ENCODE measurements at places on chromosomes 5 and 9.

DNA sequence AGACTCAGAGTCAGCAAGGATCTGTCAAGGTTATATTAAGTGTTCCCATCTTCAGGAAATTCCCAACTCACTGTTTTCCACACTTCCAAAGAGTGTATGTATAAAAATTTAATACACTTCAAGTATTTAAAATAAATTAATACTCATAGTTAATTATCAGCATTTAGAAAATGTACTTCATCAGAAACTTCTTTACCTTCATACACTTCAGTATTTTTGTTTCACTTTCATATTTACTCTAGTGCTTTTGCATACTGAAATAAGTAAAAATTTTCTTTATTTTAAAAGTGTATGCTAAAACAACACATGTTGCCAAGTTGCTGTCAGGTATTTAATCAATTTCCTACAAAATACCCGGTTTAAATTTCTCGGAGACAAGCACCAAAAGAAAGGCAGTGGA is 16.5 kb downstream of the RICTOR start:
- DNase-seq = no peak

DNA sequence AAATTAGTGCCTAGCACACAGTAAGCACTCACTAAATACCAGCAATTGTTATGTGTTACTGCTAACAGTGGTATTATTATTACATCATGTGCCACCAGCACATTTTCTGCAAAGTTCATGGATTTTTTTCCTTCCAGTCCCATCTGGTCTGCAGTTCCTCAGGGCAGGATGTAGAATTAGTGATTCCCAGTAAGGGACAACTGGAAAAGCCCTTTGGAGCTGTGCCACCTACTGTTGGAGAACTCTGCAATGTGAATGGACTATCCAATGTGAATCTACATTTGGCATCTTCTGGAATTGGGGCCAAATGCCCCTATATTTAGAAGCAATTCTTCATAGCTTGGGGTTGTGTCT is 154.0 kb downstream of the CDH6 start:
- DNase-seq = no peak

GRCh38 chr5:150517272-150518152 is 9.6 kb downstream of the NDST1 start:
- DNase-seq = peak; percentile 82

- DNase-seq = no peak
These were observed 56.7 kb upstream of the SLC44A1 start for GRCh38 chr9:105187781-105188180.

DNA sequence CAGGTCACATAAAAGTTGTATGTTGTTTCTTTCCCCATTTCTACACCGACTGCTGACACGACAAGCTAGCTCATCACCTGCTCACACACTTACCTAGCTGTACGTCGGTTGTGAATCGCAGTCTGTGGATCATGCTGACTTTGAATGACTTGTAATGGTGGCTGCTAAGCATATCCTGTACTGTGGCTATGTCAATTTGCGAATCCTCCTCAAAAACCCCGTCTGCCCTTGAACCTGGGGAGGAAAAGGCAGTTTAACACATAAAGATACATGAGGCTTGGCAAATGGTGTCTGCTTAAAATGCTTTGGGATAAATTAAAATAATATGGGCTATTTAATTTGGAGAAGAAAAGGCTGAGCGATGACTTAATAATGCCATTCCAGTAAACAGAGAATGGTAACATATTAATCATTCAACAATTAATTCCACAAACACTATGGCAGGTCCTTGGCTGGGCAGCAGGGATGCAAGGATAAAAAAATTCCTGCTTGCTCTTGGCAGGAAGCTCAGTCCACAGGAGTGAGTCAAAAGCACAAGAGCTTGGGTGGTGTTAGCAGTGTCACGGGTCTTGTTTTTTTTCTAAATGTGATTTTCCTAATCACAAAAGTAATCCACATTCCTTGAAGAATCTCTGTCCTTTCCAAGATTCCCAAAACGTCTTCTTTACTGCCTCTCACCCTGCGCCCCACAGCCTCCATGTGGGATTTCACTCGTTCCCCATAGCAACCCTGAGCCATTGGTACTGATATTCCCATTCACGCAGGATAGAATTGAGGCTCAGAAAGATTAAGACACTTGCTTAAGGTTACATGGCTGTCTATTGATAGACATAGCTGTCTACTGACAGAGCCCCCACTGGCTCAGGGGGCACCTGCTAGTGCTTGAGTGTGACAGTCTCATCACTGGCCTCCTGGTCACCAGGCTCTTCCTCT is 222.4 kb downstream of the MAPKAP1 start:
- no peak for DNase-seq

DNA sequence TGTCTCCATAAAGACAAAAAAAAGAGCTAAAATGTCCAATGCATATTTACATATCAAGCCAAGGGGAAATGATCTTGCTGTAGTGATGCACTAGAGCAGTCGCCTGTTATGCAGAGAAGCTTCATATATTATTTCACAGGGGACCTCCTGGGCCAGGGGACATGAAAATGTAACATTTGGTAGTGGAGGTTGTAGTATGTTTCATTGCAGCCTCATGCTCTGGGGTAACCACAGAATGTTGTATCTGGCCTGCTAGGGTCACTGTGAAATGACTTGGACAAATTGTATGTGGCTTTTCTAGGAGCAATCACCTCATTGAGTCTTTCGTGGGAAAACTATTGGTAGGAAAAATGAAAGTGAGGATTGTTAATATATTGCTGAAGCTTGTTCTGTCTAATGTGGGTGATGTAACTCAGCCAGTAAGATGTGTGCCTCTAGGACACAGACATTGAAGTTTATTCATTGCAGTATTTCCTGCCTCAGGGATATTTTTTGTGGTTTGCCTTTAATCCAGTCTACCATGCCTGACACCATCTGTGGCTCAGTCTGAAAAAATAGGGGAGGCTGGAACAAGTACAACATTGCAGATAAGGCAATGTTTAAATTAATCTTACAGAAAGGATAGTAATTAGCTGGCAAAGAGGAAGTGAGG is 430.8 kb upstream of the TNC start:
- DNase-seq = no peak

DNA sequence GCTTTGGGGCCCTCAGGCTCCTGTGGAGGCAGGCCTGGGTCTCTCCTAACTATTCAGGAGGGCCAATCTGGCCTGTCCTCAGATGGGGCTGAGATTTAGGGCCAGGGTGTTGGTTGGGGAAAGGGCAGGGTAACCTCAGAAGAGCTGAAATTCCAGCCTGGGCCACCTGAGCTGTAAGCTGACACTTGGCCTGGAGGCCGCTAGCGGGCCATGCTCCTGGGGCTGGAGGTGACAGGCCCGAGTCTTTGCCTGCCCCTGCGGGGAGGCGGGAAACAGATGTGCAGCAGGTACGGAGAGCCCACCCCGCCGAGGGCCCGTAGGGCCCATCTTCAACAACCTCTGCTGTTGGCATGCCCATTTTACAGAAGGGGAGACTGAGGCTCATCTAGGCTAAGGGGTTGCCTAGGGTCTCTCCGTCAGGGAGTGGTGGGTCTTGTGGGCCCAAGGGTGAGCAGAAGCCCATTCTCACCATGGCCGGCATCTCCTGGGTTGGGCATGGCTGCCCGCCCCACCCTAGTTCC is 69.5 kb downstream of the RXRA start:
- no peak for DNase-seq

GRCh38 chr9:84123648-84124406 is 143.2 kb downstream of the RMI1 start:
- peak; percentile 30 for DNase-seq

GRCh38 chr5:53991942-53992341 is 318.4 kb downstream of the ARL15 start:
- DNase-seq = no peak

DNA sequence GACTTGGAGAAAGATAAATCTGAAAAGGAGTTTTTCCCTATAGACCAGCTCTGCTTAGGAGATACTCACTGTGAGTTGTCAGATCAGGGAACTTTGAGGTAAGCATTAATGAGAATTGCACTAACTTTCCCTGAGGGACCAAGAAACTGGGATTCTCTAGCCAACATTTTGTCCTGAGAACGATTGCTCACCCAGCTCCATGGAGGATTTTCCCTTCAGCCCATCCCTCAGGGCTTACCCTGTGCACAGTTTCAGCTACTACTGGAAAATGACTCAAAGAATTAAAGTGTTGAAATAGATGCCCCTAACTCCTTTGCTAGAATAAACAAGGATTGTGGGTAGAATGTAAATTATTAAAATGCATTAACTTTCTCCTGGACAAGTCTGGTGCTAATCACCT is 237.2 kb upstream of the IL12B start:
- DNase-seq = no peak

GRCh38 chr9:136629879-136630661 is 32.6 kb upstream of the EGFL7 start:
- DNase-seq = no peak

- DNase-seq = peak; percentile 23
These were observed 694.3 kb downstream of the BRINP1 start for GRCh38 chr9:118674942-118675341.

- DNase-seq = no peak
These were observed 1.7 kb downstream of the JAK2 start for GRCh38 chr9:4986783-4987182.

DNA sequence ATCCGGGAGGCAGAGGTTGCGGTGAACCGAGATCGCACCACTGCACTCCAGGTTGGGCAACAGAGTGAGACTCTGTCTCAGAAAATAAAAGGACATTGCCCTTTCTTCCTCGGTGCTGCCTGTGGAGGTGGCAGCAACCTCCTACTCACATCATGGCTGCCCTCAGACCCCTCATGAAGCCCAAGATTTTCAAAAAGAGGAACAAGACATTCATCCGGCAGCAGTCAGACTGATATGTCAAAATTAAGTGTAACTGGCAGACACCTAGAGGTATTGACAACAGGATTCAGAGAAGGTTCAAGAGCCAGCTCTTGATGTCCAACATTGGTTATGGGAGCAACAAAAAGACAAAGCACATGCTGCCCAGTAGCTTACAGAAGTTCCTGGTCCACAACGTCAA is 12.6 kb upstream of the PAX5 start:
- no peak for DNase-seq

GRCh38 chr5:78511121-78511906 is 137.3 kb downstream of the LHFPL2 start:
- no peak for DNase-seq

- peak; percentile 62 for DNase-seq
These were observed 186.8 kb upstream of the KLF9 start for GRCh38 chr9:70601000-70601951.

DNA sequence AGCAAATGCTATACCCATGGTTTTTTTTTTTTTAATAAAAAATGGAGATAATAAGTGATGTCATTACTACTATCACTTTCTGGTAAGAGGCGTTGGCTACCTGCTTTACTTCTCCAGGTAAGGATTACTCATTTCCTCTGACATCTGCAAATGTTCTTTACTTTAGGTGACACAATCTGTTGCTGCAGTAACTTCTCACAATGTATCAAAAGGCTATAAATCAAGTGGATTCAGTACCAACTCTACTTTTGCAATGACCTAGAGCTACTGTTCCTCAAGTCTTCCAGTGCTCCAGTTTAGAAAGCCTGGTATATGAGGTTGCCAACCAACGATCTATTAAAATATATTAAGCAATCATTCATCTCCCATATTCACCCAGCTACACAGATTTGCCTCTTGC is 129.1 kb downstream of the PLK2 start:
- DNase-seq = no peak

GRCh38 chr9:121874524-121874923 is 218.6 kb downstream of the TTLL11 start:
- no peak for DNase-seq

GRCh38 chr5:172370648-172371545 is 83.4 kb downstream of the SH3PXD2B start:
- DNase-seq = no peak

DNA sequence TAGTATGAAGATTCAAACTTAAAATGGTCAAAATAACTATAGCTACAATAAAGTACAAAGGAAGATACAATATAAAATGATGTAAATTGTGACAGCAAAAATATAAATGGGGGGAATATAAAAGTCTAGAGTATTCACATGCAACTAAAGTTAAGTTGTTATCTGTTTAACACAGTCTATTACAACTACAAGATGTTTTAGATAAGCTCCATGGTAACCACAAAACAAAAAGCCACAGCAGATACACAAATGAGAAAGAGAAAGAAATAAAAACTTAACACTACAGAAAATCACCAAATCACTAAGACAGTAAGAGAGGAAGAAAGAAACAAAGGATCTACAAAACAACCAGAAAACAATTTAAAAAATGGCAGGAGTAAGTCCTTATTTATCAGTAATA is 17.0 kb upstream of the SH3TC2 start:
- DNase-seq = no peak

DNA sequence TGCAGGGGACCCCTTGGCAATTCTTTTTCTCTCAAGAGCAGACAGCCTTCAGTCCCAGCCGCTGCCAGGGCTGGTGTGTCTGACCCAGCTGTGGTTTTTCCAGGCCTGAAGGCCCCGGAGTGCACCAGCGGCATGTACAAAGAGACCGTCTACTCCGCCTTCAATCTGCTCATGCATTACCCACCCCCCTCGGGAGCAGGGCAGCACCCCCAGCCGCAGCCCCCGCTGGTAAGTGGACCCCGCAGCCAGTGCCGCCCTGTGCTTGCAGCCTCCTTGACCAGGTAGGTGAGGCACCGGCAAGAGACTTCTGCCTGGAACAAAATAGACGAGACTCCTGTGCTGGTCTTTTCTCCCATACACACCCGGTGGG is 1.3 kb downstream of the TCF7 start:
- no peak for DNase-seq

DNA sequence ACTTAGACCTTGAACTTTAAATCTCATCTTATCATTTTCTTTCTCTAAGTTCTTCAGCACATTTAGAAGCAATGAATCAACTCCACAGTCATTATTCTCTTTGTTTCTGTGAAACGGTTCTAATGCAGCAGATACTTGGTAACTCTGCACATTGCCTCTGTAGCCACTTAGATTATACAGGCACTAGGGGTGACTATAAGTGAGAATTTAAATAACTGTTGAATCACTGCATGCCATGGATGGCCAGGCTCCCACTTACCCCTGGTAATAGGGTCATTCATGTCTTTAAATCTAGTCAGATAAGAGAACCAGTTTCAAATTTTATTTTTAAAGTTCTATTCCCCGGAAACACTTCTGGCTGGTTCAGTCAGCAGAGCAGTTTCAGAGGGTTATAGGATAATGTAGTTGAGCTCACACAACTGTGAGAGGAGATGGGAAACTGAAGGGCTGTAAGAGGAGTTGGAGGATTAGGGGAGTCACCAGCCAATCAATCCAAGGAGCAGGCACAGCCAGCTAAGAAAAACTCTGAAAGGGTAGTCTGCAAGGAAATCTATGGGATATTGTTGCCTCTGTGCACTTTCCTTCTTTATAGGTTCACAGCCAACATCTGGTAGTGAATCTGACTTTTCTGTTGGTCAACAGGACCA is 4.2 kb upstream of the MINAR2 start:
- no peak for DNase-seq

DNA sequence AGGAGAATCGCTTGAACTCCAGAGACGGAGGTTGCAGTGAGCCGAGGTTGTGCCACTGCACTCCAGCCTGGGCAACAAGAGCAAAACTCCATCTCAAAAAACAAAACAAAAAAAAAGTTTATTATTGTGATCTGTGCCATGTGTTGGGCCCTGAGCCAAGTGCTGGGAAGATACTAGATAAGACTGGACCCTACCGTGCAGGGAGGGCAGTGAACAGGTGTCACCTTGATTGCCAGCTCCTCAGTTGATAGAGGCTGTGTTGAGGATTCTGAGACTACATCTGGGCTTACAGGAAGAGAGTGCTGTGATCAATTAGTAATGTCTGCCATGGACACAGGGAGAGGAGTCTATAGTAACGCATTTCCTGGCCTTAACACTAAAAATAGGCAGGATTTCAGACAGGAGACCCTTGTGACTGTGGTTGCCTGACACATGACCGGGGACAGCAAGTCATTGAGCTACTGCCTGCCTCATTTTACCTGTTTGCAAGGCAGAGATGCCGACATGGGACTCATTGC is 201.5 kb downstream of the C9orf50 start:
- no peak for DNase-seq

All from NCI-H510A treated with DMSO at 0.1 percent for 48 hours (cell line).